IgD-negative memory B cell (primary cell): ENCODE measurements at places on chromosomes 4 and X. TPM values are rescaled to one million over a fixed set of nuclear protein-coding genes. Genes with fewer than 3 reads are reported as not detected.

CCKAR gene
- not detected for polyA plus RNA-seq

IL13RA2 gene
- polyA plus RNA-seq: not detected

PRDM5 gene
- not detected for polyA plus RNA-seq

MGARP gene
- polyA plus RNA-seq: 0.19 TPM

TET2 gene
- 32.8 TPM for polyA plus RNA-seq

CCDC110 gene
- polyA plus RNA-seq: not detected

LUZP4 gene
- polyA plus RNA-seq: not detected

TBC1D25 gene
- polyA plus RNA-seq: 22.8 TPM

SMC1A gene
- polyA plus RNA-seq: 63.1 TPM

PNMA5 gene
- 0.19 TPM for polyA plus RNA-seq

LRP2BP gene
- 0.89 TPM for polyA plus RNA-seq

VGLL1 gene
- polyA plus RNA-seq: not detected

DMD gene
- polyA plus RNA-seq: 3.1 TPM

NMU gene
- 0.53 TPM for polyA plus RNA-seq
